CD4-positive, alpha-beta T cell treated with Interleukin-1 beta for 1 hour (primary cell): ENCODE measurements at places on chromosomes 16 and 17.

DNA sequence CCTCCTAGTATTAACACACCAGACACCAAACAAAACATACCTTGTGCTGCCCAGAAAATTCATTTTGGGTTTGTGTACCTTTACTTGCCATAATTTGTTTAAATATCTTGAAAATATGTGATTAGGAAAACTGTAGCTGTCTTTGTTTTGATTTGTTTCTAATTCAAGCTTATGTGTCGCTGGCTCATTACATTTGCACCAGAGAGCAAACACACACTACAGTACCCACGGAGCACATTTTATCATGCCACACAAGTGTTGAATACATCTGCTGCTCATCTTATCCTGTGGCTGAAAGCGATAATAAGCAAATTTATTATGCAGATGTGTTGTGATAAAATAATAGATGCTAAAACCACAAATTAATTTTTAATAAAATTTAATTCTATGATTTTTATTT, 63.1 kb downstream of the SPAG9 start:
- DNase-seq, result no peak

- no peak for DNase-seq
Observed at GRCh38 chr16:24062270-24062817, 193.8 kb upstream of the CACNG3 start.

DNA sequence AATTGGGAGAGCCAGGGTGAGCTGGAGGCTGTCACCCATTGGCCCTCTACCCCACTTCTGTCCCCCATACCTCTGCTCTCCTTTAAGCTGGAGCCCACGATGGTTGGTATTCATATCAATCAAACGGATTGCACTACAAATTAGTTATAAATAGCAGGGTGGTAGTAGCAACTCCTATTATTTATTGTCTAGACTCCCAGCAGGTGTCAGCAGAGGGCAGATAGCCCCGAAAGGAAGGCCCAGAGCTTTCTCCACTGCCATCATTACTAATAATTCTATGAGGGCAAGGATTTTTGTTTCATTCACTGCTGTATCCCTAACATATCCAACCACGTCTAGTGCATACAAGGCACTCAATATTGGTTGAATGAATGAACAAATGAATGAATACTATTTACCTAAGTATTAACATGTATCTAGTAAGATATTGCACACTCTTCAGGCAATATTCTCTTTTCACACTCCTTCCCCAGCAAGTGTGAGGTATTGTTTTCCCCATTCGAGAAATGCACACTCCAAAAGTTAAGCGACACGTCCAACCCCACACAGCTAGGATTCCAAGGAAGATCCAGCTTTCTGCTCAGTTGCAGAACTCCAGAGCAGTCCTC, 6.3 kb downstream of the C17orf50 start:
- peak; percentile 11 for DNase-seq

DNA sequence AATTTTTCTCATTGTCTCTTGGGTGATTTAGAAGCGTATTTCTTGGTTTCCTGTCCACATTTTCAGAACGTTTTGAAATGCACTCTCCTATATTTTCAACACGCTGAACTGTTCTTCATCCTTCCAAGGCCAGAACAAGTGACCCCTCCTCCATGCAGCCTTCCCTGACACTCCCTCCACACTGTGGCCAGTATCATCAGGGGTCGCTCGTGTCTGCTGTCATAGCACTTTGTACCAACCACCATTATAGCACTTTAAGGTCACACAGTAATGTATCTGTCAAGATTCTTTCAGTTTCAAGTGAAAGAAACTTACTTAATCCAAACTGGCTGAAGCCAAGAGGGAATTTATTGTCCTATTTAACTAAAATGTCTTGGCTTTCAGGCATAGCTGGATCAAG, 17.5 kb upstream of the IL21R start:
- no peak for DNase-seq
